ENCODE measurements at places on chromosomes 2 and 18.

GRCh38 chr2:218219934-218220333, 2.9 kb downstream of the ARPC2 start:
- DNase-seq, result no peak

GRCh38 chr2:54867457-54867856, 144.0 kb downstream of the EML6 start:
- no peak for DNase-seq

GRCh38 chr2:73821669-73822068, 7.1 kb upstream of the STAMBP start:
- DNase-seq, result no peak

GRCh38 chr2:117930775-117931174, 83.1 kb downstream of the CCDC93 start:
- DNase-seq, result no peak

DNA sequence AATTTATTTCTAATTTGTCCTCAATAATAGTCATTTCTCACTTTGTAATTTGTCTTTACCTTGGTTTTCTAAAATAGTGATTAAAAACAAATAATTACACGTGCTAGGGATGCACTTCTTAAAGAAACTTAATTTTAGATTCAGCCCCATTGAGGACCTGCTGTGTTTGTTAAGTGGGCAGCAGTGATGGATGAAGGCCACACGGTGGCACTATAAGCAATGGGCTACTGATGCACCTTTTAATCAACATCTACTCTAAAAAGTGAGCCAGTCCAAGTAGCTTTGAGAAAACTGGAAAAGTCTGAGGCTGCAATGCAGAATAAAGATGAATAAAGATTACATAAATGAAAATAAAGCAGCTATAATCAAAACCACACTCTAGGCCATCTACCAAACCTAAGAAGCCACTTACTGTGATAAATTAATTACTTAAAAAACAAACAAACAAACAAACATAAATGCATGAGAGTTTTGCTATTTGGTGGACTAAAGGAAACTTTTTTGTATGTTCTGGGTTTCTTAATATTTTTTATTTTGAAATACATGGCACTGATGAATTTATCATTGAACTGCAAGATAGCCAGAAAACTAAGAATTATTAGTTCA, 89.3 kb downstream of the PDE11A start:
- DNase-seq, result no peak

DNA sequence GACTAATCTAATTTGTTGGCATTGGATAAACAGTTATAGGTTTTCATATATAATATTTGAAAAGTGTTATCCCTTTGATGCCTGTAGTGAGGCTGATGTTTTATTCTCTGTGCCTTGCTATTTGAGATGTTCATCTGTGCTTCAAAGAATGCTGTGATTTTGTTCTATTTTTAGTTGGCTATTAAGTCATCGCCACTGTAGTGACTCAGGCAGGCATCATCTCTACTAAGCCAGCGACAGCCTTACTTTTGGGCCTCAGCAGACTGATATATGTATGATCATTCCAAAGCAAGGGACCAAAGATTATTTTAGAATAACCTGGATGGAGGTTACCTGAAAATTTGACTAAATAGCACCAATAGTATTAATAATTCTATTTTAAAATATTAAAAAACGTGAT, 1674.5 kb upstream of the NXPH2 start:
- DNase-seq, result no peak

DNA sequence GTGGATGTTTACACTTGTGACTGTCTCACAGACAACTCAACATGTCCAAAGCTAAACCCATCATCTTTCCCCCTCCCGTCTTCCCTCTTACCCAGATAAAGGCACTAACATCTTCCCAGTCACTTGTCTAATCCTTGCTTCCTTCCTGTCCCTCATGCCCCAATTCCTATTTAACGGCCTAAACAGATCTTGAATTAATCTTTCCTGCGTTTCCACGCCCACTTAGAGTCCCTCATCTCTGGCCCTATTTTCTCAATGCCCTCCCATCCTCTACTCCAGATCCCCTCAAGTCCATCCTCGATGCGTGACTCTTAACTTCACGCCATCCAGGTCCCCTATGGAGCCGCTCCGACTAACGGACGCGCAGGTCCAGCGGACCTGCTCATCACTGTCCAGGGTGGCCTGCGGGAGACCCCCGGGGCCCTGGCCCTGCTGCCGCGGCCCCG, 682 bp upstream of the SCLY start:
- no peak for DNase-seq

DNA sequence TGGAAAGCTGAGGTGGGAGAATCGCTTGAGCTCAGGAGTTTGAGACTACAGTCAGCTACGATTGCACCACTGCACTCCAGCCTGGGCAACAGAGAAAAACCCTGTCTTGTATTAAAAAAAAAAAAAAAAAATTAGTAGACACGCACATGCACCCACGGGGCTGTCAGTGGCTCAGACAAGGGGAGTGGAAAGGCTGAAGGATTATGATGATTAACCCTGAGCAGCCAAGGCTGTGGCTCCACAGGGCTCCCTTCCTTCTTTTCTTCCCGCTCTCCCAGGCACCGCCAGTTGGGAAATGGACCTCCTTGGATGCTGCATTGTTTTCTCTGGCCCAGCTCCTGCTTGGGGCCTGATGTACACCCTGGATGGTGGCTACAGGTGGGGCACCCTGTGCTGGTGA, 49.0 kb upstream of the RAB6C start:
- no peak for DNase-seq

DNA sequence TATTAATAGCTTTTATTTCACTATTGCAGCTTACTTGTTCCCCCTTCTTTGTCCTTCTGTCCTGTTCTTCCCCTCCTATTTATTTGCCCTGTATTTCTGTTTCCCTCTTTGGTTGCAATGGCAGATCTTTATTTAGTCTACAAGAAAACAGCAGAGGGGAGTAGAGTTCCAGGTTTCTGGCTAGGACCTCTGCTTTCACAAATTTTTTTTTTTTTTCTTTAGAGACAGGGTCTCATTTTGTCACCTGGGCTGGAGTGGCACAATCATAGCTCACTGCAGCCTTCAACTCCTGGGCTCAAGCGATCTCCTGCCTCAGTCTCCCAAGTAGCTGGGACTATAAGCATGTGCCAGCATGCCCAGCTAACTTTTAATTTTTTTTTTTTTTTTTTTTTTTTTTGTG, 188.1 kb upstream of the SPRED2 start:
- no peak for DNase-seq

DNA sequence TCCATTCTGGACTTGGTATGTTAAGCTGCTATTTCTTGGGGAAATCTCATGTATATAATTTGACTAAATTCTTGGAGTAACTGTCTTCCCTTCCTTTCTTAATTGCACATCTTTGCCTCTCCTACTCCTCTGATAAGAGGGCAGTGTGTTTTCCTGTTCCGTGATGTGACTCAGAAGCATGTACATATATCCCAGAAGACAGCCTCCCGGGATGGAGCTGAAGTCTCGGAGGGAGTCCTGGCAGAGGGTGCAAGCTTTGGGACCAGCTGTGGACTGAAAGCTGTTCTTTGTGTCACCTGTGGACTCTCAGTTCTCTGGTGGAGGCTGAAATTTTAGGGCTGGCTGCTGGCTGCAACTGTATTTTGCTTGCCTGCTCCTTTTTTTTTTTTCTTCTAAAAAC, 54.7 kb upstream of the MGAT5 start:
- no peak for DNase-seq

GRCh38 chr2:235009081-235009480, 57.3 kb downstream of the SH3BP4 start:
- no peak for DNase-seq

DNA sequence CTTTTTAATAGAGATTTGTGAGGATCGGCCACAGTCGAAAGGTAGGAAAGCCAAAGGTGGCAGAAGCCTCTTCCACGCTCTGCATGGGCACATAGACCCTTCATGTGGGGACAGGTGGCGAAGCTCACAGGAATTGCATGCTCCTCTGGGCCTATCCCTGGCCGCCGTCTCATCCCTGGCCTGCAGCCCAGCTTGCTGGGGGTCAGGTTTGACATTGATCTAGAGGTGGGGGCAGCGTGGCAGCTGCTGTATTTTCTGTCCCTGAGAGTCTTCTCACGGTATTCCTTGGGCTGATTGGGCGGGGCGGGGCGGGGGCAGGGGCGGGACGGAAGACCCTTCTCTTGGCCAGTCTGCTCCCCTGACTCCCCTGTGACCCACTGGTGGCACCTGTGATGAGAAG, 48.9 kb downstream of the STK25 start:
- DNase-seq, result no peak

- DNase-seq, result no peak
These were observed 116.6 kb downstream of the HDAC4 start for GRCh38 chr2:239283961-239284795.

All from NCI-H187 (cell line).